ENCODE measurements at places on chromosomes 7 and 10. TPM values are rescaled to one million over a fixed set of nuclear protein-coding genes. Genes with fewer than 3 reads are reported as not detected.

Gene EPHB4
- 117 TPM for total RNA-seq

- H3K36me3 ChIP-seq: no peaks in the 10 kb centered on the region
- no peaks in the 10 kb centered on the region for H3K27me3 ChIP-seq
- no peak overlapping the region for H3K27ac ChIP-seq
- no peak overlapping the region for H3K4me3 ChIP-seq
- no peaks in the 10 kb centered on the region for H3K4me1 ChIP-seq
Measured at GRCh38 chr7:1421020-1421790, 38.1 kb downstream of the MICALL2 start.

- no peak overlapping the region for H3K4me3 ChIP-seq
- H3K27ac ChIP-seq: no peak overlapping the region
- H3K36me3 ChIP-seq: no peaks in the 10 kb centered on the region
- no peaks in the 10 kb centered on the region for H3K4me1 ChIP-seq
- H3K27me3 ChIP-seq: no peaks in the 10 kb centered on the region
- peak; percentile 54 for DNase-seq
Measured at GRCh38 chr7:55432939-55433784, 68.0 kb downstream of the LANCL2 start.

DNA sequence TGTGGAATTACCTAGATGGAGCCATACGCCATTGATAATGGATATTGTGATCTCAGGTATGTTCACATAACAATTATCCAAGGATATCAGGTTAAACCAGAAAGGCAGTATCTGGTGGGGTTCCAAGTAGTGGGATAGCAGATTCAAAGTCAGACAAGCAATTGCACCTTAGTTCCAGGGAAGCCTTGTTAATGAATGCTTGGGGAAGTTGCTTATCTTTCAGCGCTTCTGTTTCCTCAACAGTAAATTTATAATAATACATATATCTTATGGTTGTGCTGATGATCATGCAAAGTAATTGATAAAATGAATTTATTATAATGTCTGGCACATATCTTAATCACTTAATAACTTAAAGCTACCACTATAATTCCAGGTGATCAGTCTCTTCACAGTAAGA, 290.9 kb downstream of the SUGCT start:
- H3K4me1 ChIP-seq: no peaks in the 10 kb centered on the region
- no peak for DNase-seq
- no peaks in the 10 kb centered on the region for H3K27me3 ChIP-seq
- no peaks in the 10 kb centered on the region for H3K36me3 ChIP-seq
- H3K4me3 ChIP-seq: no peak overlapping the region
- H3K27ac ChIP-seq: no peak overlapping the region
